ENCODE measurements at places on chromosomes 5 and 9.

DNA sequence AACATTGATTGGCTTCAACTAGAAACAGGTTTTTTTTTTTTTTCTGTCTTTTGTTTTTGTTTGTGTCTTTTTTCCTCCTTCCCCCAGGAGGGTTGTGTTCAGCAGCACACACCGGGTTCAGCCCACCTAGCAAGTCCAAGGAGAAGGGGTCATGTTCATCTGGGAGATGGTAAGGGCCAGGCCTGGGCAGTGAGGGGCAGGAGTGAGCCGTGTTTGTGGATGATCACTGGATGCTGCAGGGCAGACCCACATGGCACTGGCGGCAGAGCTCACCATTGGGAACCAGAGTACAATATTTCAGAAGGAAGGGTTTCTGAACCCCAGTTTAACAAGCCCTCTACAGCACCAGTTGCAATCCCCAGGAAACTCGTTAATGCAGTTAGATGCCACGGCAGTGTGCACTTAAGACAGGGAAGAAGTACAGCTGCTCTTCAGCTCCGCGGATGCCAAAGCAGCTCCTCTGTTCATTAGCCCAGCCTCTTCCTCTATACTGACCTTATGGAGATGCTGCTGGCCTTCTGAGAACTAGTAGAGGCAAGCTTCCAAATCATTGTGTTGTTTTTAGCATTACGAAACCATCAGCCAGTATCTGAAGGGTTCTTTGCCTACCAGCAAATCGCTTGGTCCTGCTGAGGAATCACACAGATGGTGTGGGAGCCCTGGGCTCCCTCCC is 508.2 kb upstream of the WWC1 start:
- DNase-seq, result no peak

DNA sequence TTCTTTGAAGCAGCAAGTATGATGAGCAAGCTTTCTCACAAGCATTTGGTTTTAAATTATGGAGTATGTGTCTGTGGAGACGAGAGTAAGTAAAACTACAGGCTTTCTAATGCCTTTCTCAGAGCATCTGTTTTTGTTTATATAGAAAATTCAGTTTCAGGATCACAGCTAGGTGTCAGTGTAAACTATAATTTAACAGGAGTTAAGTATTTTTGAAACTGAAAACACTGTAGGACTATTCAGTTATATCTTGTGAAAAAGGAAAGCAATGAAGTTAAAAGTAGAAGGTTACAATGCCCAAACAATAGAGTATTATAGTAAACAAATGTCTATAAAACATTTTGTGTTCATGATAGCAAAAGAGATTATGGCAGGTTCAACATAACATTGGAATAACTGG is 88.6 kb downstream of the JAK2 start:
- DNase-seq, result no peak

DNA sequence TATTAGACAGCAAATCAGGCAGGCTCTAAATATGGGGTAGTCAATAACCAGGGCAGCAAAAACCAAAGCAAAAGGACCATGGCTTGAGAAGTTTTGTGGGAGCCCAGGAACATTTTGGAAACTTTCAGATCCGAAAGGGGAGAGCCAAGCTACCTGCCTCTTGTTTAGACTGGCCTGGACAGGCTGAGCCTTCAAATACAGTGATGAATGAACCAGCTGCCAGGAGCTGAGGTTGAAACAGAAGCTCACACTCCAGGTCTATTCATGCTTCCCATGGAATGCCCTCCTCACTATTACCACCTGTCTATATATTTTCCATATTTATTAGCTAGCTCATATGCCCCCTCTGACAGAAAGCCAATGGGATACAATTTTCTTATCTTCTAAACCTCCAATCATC is 150.8 kb upstream of the SLC44A1 start:
- DNase-seq, result no peak

DNA sequence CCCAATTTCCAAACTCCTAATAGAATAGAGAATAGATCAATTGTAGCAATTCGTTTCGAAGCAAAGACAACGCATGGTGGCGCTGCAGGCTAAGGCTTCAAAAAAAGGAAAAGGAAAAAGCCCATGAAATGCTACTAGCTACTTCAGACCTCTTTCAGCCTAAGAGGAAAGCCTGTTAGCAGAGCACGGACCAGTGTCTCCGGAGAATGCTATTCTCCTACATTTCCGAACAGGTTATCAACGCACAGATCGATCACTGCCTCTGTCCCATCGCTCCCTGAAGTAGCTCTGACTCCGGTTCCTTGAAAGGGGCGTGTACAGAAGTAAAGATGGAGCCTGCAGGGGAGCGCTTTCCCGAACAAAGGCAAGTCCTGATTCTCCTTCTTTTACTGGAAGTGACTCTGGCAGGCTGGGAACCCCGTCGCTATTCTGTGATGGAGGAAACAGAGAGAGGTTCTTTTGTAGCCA is at the start of gene PCDHB15:
Gene PCDHB15, plus strand, starts transcription at position 146 of the 468 bp plus-strand sequence. Its CDS starts 184 bp downstream, at position 330.
- DNase-seq, result peak; percentile 19

GRCh38 chr5:1701884-1702283 is 97.8 kb downstream of the MRPL36 start:
- DNase-seq, result no peak

DNA sequence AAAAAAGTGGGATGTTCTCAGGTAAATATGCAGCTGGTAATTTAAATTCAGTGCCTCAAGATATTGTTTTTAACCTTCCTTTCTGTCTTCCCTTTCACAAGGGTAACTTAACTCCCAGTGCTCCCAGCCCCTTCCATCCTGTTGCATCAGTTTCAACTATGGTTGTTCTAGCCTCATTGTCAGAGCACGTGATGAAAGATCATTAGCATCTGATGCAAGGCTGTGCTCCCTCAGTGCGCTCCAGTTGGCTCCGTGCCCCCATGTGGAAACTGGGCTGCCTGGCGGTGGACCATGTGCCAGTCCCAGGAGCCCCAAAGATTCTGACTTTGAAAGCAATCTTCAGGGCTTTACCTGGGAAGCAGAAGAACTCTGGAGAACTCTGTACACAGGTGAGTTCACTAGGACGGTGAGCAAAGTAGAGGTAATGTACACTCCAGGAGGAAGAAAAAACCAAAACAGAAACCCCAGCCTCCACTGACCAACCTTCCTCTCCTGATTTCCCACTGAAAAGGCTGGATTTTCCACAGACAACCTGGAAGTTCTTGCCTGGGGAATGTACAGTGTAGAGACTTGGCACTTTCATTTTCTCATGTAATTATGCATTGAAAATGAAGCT is 96.9 kb downstream of the SLC1A3 start:
- no peak for DNase-seq

DNA sequence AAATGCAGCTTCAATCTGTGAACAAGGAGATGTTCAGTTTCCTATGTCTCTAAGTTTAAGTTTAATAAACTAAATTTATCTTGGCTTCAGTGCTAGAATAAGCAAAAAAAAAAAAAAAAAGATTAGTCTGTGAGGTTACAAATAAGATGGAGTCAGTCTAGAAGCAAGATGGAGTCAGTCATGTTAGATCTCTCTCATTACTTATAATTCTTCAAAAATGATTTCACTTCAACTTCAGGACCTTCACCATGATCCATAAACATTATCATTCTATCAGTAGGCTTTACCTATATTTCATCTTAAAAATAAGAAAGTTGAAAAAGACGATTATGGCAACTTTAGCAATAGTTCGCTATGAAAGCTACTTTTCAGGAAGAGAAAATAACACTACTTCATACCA is 30.2 kb upstream of the TMC1 start:
- no peak for DNase-seq

- DNase-seq, result no peak
Measured at GRCh38 chr5:175821790-175822211, 49.6 kb upstream of the CPLX2 start.

DNA sequence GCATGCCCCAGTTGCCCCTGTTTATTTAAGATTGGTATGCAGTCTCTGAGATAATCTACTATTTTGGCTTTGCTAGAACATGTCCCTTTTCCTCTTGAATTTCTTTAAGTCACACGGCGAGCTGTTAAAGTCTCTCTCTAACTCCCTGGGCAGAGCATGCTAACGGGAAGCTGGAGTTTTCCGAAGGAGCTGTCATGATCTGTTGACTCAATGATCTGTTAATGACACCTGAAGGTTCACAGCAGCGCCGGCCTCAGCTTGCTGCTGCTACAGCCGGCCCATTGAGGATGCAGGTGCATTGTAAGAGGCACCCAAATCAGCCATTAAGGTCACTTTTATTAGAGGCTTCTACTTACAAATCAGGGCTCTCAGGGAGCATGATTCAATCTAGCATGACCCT is 1203.4 kb downstream of the MAT2B start:
- no peak for DNase-seq

GRCh38 chr9:120435091-120435490 is 144.9 kb downstream of the CDK5RAP2 start:
- no peak for DNase-seq

DNA sequence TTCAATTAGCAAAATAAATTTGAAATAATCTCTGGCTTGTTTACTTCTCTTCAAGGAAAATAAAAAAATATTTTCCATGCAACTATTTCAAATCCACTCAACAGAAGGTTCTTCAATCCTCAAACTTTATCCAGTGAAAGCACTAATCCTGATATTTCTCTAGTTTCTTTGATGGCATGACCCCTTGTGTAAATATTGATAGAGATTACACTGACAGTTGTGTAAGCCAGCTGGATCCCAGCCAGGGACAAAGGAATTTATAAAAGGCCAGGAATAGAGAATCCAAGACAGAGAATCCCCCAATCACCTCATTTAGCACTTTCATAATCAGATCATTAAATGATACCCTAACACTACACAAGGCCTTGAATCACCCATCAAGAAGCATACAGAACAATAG is 135.2 kb downstream of the GNA14 start:
- DNase-seq, result no peak

DNA sequence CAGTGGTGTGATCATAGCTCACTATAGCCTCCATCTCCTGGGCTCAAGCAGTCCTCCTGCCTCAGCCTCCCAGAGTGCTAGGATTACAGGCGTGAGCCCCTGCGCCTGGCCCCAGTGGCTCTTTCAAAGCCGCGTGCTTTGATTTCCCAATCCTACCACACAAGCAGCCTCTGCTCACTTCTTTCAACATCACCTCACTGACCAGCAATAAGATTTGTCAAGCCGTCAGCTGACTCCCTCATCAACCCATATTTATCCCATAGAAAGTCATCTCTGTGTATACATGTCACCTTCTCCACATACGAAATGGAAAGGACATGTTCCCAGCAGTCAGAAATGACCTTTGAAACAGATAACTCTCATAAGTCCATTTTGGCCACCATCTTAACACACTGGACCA is 26.0 kb downstream of the SLC31A2 start:
- no peak for DNase-seq

DNA sequence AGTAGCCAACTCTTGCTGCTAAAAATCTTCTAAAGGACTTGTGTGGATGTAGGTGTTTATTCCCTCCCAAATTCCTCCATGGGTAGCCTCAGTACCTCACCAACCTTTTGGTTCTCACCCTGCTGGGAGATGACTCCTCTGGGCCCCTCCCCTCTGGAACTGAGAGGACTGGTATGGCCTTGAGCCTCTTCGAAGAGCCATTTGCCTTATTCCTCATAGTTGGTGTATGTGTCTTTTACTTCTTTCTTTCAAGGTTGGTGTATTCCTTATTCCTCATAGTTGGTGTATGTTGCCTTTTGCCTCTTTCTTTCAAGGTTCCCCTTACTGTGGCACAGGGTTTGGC is 48.3 kb downstream of the GNAQ start:
- DNase-seq, result no peak

GRCh38 chr5:111682641-111683040 is 74.4 kb downstream of the NREP start:
- no peak for DNase-seq

DNA sequence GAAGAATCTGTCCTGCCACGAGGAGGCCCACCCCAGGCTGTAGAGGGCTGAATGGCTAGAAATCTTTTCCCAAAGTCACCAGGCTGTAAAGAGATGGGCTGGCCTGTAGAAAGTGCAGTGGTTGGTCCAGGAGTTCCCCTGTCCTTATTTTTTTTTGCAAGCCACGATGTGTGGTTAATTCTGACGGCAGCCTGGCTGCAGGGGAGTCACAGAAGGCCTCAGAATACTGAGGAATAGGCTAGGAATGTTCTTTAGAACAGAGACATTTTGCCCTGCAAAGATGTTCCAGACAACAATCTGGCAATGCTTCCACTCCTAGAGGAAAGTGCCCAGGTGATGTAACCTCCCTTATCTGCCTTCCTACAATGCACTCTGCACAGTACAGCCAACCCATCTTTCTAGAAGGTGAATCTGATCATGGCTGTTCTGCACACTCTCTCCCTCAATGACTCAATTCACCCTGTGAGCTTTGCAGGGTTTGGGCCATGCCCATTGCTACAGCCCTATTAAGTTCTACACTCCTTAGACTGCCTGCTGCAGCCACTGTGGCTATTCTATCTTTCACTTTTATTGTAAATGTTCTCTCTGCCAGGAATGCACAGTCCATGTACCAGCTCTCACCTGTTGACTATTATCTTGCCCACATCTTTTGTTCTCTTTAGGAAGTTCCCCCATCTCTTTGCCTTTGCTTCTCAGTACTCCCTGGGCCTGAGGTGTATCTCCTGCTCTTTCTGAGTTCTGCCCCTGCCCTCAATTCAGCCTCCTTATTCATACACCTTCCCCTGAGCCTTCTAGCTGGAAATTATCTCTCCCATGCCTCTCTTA is 377.8 kb upstream of the CLINT1 start:
- DNase-seq, result no peak

DNA sequence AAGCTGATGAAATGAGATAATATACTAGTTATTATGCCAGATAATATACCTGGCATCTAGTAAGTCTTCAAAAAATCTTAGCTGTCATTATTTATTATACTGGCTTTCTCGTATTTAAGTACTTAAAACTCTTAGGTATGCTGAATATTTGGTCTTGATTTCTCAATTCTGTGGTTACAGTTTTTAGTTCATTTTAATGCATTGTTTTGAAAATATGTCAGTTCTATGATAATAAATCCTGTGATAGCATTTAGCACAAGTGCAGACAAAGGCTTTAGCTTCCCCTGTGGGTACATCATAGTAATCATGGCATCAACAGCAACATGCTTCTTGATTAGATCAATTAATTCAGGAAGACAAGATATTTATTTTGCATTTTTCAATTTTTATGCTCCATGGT is 133.0 kb downstream of the SMC2 start:
- no peak for DNase-seq

DNA sequence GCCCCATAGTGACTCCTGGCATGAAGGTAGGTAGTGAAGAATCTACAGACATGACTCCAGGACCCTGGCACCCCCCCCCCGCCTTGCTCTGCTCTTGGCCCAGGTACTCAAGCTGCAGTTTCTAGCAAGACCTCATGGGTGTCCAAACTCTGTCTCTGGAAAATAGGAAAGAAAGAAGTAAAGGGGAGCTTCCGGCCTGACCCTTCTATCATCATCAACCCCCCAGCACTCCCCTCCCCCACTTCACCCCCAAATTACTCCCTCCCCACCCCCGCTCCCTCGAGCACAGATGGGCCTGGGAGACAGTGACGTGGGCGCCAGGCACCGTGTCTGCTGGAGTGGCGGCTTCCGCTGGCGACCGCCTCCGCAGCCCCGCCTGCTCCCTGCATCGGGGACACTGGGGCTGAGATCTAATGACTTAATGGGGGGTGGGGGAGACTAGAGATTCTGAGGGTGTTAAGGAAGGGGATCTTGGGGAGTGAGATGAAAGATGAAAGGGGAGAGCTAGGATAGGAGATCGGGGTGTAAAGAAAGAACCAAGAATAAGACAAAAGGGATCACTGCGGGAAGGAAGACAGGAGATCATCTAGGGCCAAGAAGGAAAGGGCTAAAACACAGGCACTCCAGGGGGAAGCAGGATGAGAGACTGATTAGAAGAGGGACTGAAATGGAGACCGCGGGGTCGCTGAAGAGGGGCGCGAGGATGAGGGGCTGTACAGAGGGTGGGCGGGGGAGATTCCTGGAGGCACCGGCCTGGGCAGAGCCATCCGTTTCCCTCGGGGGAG is 1.1 kb upstream of the DNAJB5 start:
- peak; percentile 32 for DNase-seq

All from uterus (tissue), 4 donors.